A549 (cell line): ENCODE measurements at places on chromosomes 16 and 17.

GRCh38 chr17:65312718-65313377 lies 175.7 kb downstream of the RGS9 start:
- no peak for DNase-seq

GRCh38 chr16:50284131-50284911 lies 18.0 kb downstream of the ADCY7 start:
- no peak for DNase-seq

DNA sequence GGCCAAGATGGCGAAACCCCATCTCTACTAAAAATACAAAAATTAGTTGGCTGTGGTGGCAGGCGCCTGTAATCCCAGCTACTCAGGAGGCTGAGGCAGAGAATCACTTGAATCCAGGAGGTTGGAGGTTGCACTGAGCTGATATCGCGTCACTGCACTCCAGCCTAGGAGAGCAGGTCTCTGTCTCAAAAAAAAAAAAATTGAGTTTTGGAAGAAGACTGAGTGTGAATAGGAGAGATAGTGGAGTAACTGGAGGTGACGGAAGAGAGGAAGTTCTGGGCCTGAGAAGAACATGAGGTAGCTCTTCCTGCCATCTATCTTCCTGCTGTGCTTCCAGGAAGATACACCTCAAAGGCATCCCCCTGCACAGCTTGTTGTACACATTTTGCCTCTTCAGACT lies 11.4 kb downstream of the HOXB1 start:
- DNase-seq: no peak

DNA sequence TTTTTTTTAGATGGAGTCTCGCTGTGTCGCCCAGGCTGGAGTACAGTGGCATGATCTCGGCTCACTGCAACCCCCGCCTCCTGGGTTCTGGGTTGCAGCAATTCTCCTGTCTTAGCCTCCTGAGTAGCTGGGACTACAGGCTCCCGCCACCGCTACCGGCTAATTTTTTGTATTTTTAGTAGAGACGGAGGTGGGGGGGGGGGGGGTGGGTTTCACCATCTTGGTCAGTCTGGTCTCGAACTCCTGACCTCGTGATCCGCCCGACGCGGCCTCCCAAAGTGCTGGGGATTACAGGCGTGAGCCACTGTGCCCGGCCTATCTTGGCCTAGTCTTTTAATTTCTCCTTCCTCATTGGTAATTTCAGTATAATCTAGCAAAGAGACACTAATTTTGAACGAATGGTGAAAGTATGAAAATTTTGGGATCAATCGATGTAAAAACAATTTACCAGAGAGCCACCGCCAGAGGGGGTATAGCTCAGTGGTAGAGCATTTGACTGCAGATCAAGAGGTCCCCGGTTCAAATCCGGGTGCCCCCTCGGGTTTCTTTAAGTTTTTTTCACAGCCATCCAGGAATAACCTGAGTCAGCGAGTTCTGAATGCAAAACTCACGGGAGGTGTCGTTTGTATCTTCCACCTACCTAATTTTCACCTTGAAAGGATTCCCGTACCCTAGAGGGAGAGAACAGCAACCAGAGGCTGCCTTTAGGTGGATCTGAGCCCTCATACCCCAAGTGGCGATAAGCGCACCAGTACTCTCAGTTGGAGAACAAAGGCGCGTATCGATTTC lies 2.5 kb upstream of the LASP1 start:
- peak; percentile 87 for DNase-seq

DNA sequence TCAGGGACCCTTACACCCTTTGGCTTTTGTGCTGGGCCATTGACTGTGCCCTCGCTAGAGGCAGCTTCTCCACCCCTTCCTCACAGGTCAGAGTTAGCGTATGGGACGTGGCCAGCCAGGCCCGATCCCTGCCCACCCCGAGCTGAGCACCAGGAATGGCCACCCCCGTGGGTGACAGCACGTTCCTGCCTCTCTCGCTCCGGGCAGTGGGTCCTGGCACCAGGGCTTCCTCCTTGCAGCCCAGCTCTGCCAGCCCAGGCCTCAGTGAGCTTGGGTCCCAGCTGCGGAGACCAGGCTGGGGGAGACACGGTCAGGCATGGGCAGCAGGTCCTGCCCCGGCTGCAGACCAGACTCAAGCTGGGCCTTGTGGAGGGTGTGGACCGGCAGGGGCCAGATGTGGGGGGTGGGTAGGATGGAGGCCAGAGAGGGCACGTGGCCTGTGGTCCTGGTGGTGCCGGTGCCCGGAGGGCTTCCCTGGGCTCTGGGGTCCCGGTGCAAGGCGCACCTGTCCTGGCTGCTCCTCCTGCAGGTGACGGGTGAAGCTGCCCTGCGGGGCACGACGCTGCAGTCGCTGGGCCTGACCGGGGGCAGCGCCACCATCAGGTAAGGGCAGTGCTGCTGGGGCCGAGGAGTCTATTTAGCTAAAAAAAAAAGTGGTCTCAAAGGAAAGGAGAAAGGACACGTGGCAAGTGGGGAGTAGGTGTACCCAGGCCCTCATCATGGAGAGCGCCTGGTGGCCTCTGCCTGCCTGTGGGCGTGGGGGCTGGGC lies 18.2 kb downstream of the ASPSCR1 start:
- no peak for DNase-seq

DNA sequence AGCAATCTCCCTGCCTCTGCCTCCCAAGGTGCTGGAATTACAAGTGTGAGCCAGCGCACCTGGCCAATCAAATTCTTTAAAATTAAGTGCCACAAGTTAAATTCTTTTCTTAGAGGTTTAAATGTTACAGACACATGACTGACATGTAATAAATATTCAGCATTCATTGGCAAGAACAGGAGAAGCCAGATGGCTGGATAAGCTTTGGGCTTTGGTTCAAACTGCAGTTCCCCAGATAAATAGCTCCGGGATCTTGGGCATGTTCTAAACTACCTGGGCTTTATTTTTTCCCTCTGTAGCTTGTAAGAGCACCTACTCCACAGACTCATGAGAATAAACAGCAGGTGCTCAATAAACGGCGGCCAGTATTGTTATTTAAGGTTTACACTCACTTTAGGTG lies 34.1 kb downstream of the ABAT start:
- DNase-seq: no peak

DNA sequence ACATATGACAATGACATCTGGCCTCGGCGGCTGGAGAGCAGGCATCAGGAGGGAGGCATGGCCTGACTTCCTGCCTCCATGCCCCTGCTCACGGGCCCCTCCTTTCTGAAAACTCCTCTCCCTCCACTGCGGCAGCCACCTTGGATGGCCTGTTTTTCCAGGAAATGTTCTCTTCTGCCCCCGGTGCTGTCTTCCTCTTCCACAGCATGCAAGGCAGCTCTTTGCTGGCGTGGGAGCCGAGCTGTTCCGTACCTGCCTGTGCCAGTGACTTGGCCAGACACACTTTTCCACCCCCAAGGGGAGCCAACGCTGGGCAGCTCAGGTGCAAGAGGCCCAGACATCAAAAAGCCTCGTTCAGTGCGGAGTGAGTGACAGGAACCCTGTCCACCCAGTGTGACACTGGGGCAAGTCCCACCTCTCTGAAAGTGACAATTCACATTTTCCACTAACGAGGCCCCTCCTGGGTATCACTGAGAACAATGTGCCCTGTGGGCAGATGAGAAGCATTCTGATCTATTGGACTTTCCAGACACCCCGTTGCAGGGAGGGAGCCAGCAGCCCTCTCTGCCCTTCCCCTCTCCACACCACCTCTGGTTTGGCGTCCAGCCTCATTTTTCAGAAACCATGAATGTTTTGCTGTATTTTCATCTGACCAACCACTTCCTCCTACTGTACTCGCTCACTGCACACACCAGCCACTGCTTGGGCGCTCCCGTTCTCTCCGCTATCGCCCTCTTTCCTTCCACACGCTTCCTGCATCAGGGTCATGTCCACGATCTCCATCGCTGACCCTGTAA lies 31.2 kb downstream of the NSMCE1 start:
- no peak for DNase-seq

GRCh38 chr16:51355195-51355594 lies 204.1 kb upstream of the SALL1 start:
- no peak for DNase-seq

DNA sequence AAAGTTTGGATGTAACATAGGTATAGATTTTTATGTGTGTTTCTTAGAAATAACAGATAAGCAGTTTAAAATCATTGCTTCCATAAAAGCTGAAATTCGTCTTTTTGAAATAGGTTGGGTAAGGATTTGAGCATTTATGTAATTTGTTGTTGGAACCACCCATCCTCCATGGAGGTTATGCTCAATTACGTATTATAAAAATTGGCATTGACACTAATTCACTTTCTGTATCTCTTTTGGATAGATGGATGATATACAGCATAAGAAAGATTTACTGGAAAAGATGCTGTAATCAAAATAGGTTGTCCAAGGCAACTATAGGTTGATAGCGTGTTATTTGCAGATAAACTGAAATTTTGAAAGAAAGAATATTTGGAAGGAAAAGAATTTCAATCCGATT lies 105.5 kb downstream of the PRKCA start:
- DNase-seq: no peak

DNA sequence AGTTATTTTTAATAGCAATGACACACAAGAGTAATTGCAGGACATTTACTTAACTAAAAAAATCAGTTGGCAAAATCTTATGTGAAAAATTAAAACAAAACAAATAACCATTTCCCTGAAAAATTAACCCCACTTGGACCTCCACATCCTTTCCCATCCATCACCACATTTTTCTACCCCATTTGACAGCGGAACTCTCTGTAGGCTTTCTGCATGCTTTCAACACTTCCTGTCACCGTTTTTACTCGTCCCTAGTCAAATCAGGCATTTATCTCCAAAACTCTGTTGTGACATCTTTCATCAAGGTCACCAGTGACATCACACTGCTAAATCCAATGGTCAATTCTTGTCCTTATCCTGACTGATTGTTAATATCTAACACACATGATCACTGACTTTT lies 27.5 kb downstream of the KCNJ16 start:
- DNase-seq: no peak

DNA sequence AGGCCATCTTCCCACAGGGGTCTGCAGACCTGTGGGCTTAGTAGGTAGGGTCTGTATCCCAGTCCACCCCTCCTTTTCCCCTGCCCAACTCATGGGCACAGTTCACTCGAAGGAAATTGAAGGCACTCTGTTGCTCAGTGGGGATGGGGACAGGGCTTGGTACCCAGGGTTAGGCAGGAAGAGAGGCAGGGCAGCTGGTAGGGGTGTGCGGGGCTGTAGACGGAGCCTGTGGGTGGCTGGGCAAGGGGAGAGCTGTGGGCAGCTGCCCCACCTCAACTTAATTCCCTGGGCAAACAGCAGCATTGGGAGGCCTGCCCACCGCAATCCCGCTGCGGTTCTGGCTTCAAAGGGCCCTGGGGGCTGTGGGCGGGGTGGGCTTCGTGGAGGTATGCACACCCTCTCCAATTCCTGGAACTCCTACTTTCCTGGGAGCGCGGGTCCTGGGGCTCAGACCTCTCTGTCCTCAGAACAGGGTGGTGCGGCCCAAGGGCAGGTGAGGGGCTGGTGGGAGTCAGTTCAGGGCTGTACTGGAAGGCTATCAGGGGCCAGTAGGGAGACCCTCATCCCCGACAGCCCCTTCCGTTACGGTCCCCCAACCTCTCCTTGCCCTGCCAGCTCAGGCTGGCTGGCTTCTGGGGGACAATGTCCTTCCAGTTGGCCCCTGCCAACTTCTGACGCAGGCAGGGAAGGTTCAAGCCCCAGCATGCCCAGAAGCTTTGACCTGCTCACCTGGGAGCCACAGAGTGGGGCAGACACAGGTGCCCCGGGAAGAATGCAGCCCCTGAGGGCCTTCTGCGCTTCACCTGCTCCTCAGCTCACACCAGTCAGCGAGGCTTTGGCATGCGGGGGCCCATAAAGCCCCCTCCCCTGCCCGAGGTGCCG lies 9.1 kb downstream of the FOXJ1 start:
- no peak for DNase-seq

GRCh38 chr17:72502371-72503341 lies 381.8 kb downstream of the SOX9 start:
- peak; percentile 62 for DNase-seq

- DNase-seq: no peak
Measured at GRCh38 chr16:69845181-69845580, 83.0 kb downstream of the WWP2 start.

- DNase-seq: peak; percentile 64
Measured at GRCh38 chr16:3020247-3020603, at the start of gene TNFRSF12A. TSS of gene TNFRSF12A (plus strand) at chr16:3020368. CDS start at chr16:3020398, 30 bp downstream.
